ENCODE measurements at places on chromosomes 3 and 15.

- DNase-seq: no peak
Measured at GRCh38 chr3:128556384-128556783, 63.4 kb upstream of the GATA2 start.

GRCh38 chr15:52563501-52564060, 5.2 kb downstream of the ARPP19 start:
- no peak for DNase-seq

GRCh38 chr3:128572644-128573105, 77.9 kb downstream of the RPN1 start:
- DNase-seq: no peak

DNA sequence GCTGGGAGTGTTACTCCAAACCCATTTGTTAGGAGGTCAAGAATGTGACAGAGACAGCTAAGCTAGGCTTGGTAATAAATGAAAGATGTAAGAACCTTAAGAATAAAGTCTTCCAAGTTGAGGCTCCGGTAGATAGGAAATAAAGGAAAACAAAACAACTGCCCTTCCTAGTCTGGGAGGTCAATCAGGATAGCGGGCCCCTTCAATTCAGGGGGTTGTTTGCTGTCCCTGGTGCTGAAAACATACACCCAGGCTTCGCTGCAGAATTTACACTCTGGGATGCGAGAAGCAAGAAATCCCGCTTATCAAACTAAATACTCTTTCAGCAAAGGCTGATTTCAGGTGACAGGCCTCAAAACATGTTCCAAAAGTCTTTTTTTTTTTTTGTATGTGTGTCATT, 393.4 kb downstream of the NTRK3 start:
- no peak for DNase-seq

DNA sequence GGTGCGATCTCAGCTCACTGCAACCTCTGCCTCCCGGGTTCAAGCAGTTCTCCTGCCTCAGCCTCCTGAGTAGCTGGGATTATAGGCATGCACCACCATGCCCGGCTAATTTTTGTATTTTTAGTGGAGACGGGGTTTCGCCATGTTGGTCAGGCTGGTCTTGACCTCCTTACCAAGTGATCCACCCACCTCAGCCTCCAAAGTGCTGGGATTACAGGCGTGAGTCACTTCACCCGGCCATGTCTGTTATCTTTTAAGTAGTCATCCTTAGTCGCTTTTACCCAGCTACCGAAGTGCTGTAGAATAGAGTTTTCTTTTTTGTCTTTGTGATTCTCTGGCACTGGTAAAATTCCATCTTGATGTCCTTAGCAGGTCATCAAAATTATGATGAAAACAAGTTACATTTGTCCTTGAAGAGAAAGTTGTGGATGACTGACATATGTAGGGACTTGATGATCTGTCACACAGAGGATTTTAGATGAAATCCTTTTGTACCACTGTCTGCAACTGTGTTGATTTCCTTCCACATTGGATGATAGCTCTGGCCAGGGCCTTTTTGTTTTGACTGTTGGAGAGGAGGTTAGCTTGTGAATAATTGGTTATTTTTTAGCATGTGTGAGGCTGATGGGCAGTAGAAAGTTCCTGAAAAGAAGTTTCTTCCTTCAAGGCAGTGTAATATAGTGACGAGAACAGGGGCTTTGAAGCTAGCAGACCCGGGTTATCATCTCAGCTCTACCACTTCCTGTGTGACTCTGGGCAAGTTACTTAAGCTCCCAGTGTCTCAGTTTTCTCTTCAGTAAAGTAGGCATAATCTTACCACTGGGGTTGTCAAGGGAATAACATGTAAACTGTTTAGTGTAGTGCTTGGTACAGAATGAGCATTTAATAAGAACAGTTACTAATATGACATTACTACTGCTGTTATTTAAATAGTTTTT, 18.8 kb downstream of the ATG7 start:
- DNase-seq: no peak

DNA sequence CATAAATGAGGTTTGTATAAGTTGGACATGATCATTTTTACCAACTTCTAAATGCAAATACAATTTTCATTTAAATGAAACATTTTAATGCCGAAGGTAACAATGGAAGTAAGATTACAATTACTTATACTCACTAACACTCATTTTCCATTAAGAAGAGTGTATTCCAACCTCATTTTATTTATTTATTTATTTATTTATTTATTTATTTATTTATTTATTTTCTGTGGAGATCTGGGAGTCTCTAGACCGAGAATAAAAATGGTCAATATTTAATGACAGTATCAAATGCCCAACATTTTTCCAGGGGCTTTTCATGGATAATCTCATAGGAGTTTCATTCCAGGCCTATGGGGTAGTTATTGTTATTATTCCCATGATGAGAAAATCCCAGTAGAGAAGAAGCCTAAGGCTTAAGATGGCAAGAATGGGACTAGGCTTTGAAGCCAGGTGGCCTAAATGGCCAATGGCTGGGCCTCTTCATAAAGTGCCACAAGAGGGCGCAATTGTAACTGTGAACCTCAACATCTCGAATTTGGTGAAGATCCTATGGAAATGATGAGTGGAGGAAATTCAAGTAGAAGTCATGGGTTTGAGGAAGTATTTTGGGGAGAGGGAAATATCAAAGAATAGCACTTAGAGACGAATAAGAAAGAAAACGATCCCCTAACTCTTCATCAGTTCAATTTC, 21.3 kb downstream of the VGLL3 start:
- DNase-seq: no peak

GRCh38 chr15:39595338-39596221, 14.7 kb downstream of the THBS1 start:
- no peak for DNase-seq

GRCh38 chr3:184334470-184335158, 2.8 kb upstream of the FAM131A start:
- DNase-seq: peak; percentile 79

DNA sequence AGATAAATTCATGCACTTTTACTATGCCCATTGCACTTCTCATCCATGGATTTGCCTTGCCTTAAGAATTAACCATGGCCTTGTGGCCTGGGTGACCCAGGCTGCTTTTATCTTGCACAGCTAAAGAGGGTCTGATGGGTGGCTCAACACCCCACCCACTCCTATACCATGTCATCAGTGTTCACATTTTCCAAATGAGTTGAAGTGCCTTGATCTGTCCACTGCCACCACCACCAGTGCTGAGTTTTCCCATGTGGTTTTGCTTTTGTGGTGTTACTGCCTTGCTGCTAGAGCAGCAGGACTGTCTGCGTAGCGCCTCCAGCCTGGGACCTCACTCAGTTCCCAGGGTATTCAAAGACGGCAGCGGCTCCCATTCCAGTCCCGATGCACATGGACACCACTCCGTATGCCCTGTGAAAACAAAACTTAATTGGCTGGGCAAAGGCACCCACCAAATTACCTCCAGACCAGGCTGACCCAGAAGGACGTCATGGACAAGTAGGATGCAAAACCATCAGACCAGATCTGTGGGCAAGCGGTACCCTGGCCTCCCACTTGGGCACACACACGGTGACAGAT, 14.1 kb downstream of the ACAA1 start:
- DNase-seq: peak; percentile 51

DNA sequence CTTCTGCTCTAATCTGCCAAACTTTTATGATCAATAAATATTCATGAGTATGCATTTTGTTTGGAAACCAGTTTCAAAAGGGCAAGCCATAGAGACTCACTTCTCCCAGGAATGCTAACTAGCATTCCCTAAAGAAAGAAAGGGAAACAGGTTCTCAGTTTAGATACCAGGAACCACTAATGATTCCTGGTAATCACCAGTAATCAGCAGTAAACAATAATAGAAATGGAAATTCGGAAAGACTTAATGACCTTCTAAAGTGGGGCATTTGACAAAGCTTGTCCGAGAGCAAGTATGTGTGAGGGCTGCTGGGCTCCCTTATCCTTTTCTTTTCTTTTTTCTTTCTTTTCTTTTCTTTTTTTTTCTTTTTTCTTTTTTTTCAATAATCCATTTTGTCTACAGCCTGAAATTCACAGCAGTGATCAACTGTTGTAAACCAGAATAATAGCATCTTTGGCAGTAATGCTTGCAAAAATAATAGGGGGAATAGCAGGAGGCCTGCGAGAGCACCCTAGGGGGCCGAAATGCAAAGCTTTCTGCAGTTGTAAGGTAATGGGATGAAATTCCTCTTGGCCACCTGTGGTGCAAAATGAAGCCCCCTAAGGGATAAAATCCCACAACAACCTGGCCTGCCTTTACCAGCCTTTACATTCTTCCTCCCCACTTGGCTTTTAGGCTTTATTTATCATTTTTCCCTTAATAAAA, 253.2 kb downstream of the ZPLD1 start:
- DNase-seq: no peak

GRCh38 chr3:48299746-48300712, 33.4 kb downstream of the SPINK8 start:
- DNase-seq: peak; percentile 70

GRCh38 chr3:171313702-171314101, 146.5 kb downstream of the TNIK start:
- DNase-seq: no peak

DNA sequence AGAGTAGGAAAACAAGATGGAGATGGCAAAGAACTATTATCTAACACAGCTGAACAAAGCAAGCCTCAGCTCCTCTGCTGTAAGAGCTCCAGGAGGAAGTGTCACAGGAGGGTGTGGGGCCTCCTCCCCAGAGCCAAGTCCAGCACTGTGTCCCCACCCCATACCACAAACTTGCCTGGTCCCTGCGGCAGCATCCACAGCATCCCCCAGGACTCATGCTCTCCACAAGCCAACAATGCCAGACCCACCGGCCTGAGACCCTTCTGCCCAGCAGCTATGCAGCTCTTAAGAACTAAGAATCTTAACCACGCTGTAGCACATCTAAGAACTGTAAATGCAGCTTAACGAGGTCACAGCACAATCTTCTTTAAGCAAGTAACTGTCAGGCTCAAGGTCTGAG, 9.1 kb downstream of the RBM15B start:
- no peak for DNase-seq

DNA sequence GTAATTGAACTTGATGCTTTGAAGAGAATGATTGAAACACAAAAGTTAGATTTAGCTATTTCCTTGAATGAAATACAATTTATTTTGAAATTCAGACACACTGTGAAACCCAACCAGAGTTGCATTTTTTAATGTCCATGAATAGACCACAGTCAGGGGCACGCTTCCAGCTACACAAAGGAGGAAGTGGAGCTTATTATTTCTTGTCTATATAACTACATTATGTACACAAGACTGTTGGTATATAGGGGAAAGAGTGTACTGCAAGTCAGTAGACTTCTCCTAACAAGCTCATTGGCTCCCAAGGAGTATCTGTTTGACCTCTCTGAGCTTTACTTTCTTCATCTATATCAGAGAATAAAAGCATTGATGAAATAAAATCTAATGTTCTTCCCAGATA, 326.2 kb downstream of the RYR3 start:
- no peak for DNase-seq

GRCh38 chr3:114879059-114880031, 267.7 kb downstream of the ZBTB20 start:
- no peak for DNase-seq

DNA sequence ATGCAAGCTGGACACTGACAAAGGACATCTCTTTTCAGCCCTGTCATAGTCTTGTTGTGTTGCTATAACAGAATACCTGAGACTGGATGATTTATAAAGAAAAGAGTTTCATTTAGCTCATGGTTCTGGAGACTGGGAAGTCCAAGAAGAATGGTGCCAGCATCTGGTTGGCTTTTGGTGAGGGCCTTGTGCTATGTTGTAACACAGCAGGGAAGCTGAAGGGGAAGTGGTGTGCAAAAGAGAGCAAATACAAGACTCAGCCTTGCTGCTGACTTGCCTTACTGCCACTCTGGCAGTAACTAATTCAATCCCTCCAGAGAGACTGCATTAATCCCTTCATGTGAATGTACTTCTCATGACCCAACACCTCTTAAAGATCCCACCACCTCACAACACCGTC, 356.3 kb upstream of the PROK2 start:
- DNase-seq: no peak

DNA sequence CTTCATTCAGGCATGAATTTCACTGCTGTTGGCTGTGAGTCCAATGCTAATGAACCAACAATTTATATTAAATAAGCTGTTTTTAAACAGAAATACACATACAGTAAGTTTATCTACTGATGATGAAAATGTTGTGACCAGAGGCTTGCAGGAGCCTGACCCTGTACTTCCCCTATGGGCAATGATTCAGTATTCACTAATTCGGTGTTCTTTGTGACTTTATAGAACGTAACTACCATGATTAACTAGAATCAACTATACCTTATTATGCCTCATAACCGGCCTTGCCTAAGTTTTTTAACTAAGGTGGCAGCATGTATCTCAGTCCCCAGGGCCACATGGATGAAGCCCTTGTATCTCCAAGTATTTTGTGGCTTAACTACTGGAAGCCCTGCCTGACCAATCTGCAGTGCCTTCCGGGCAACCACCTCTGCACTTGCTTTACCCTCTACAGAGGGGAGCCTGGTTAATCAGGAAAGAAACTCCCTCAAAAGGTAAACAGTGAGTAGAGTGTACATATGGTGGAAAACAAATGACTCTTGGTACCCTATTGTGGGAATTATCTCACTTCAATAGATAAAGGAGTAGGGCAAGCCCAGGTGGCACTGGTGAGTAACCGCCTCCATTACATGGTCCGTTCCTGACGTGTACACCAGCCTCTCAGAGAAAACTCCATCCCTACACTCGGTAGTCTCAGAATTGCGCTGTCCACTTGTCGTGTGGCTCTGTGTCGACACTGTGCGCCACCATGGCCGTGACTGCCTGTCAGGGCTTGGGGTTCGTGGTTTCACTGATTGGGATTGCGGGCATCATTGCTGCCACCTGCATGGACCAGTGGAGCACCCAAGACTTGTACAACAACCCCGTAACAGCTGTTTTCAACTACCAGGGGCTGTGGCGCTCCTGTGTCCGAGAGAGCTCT, 11.6 kb upstream of the CLDN18 start:
- no peak for DNase-seq

- DNase-seq: no peak
Measured at GRCh38 chr15:100928632-100929280, 9.6 kb downstream of the LRRK1 start.

DNA sequence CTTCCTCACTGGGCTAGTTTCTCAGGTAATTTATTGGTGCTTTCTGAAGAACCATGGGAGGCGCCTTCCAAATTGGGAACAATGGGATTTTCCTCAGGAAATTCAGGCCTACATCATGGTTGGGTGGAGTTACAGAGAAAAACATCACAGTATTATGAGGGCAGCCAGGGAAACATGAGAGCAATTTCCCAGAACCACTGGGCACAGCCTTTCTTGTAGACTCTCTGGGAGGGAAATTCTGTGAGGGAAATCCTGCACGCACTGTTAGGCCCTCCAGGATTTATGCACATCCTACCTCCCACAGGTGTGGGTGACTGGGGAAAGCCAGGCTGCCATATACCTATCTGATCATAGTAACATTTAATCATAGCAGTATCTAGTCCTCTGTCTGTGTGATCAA, 13.2 kb downstream of the POPDC2 start:
- no peak for DNase-seq

DNA sequence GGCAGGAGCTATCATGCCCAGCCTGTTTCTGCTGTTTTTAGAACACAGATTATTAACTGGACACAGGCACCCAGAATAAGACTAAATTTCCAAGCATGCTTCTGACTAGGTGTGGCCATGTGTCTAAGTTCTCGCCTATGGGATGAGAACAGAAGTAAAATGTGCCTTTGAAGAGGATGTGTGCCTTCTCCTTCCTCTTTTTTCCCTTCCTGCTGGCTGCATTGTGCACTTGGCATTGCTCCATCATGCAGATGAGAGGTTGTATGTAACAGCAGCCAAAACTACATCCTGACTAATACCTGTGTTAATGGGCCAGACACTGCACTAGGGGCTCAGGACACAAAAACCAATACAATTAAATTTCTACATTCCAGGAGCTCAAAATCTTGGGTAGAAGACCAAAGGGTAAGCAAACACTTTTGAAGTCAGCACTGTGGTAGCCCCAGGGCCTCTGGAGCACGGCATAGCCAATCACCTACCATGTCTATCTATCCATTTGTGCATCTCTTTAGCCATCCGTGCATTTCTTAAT, 40.9 kb upstream of the RNU6-1 start:
- no peak for DNase-seq
